ENCODE measurements at places on chromosomes 2 and 18. TPM values are rescaled to one million over a fixed set of nuclear protein-coding genes. Genes with fewer than 3 reads are reported as not detected.

The C2orf92 gene
- 0.96 TPM for total RNA-seq

The TUBA4B gene
- not detected for total RNA-seq

The CAPN13 gene
- 0.07 TPM for total RNA-seq

The TXNDC2 gene
- total RNA-seq: not detected

The PTH2R gene
- not detected for total RNA-seq

The SRD5A2 gene
- 0.17 TPM for total RNA-seq

The SLC5A7 gene
- total RNA-seq: not detected

The NOSTRIN gene
- 0.89 TPM for total RNA-seq

The GAL3ST2 gene
- not detected for total RNA-seq

The DNAH6 gene
- total RNA-seq: 0.27 TPM

The ANKRD30B gene
- 0.08 TPM for total RNA-seq

The SULT1C2 gene
- 10.4 TPM for total RNA-seq

The CD8B2 gene
- not detected for total RNA-seq

The MTA3 gene
- 28.5 TPM for total RNA-seq

The HOXD9 gene
- total RNA-seq: 11.6 TPM

The XIRP2 gene
- 0.29 TPM for total RNA-seq

All from kidney epithelial cell (primary cell).